ENCODE measurements at places on chromosomes 2 and 18.

DNA sequence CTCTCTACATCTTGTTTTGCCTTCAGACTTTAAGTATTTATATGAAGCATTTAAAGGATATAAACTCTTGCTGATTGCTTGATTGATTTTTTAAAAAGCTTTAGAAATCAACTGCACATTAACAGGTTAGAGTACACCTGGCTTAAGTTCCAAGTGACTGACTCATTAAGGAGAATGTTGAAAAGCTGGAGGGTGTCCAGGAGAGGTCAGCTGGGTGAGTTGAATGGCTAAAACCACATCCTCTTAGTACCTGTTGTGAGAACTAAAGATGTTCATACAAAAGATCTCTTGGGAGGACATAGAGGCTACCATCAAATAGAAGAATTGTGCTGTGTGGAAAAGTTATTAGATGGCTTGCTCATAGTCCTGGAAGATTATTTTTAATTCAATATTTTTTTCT is 206.8 kb downstream of the TXNL1 start:
- no peak for DNase-seq

DNA sequence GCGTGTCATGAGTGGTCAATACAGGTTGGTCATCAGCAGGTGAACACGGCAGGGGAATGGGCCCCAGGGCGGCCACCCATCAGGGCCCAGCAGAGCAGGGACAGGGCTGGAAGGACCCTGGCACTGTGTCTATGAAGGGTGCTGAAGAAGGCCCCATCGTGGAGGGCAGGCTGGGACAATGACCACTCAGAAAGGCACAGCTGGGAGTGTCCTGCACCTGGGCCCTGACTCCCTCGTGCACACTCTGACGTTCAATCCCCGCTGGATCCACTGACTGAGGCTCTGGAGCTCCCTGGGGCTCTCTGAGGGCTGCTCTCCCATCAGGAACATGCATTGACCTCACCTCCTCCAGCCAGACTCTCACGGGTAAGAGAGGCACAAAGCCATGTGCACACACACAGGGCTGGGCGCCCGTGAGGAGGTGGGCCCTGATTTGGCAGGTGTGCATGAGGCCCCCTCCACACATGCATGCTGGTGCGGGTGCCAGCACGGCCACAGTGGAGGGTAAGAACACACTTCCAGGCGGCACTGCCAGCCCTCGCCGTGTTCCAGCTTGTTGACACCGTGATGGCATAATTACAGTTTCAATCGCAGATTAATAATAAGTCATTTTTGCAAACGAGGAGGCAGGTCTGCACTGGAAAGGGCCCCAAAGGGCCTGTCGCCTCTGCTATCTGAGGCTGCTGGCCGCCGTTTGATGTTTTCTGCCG is 58.5 kb downstream of the SMAD7 start:
- DNase-seq = no peak

DNA sequence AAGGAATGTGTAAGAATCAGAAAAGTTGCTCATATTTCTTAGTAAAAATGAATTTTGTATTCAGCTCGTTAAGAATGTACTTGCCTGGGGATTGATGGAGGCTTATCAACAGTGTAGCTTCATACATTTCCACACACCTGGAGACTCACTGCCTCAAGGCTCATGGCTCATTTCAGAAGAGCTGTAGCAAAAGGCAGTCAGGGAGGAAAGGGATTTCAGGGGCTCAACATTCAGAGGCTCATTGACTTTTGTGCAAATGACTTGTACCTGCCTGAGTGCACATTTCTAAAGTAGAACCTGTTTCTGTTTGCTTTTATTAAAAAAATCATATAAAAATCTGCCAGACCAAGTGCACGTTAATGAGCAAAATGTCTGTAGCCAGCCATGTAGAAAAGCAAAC is 304.4 kb downstream of the KCNS3 start:
- no peak for DNase-seq

- DNase-seq = no peak
Measured at GRCh38 chr2:11102956-11103860, 52.1 kb upstream of the SLC66A3 start.

DNA sequence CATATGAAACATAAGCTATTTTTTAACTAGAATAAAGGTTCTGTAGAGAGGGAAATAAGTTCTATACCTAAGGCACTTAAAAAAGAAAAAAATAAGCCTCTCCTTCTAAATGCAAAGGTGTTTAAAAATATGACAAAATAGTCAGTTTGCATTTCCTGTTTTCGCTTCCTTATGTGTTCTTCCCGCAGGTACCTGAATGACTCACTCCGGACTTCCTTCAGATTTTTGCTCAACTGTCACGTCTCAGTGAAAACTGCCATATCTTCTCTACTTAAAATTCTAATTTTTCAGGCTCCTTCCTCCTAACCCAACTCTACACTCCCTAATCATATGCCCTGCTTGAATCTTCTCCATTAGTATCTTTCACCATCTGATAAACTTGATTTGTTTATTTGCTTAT is 1333.1 kb downstream of the LRP1B start:
- DNase-seq = no peak

- DNase-seq = peak; percentile 46
Measured at GRCh38 chr2:68379184-68379708, 14.2 kb downstream of the PLEK start.

- DNase-seq = peak; percentile 22
Measured at GRCh38 chr18:56647071-56647470, 4.1 kb upstream of the WDR7 start.

DNA sequence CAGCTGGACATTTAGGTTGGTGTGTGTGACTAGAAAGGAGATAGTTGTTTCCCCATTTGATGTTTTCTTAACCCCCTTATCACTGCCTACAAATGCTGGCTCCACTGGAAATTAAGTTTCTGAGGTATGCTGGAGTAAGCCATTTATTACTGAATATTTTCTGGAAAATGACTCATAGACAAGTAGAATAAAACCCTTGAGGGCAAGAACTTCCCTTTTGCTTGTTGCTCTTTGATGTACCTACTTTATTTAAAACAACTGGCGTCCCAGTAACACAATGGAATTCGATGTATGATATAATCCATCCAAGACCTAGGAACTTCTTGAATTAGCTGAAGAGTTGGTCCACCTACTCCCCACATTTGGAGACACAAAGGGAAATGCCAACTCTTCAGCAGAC is 33.3 kb upstream of the SESTD1 start:
- no peak for DNase-seq

DNA sequence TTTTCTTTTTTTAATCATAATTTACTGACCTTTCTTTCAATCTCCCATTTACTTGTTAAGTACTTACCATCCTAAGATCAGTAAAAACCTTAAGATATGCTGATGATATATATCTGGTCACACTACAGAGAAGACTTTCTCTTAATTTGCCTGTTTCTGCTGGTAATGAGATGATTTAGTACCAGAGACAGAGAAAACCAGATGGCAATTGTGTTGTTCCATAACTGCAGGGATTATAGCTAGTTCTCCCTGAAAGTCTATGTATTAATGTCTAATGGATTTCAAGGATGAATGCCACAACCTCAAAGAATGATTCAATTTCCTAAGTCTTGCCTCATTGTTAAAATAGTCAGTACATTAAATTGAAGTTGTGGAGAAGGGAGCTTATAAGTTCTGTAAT is 40.3 kb downstream of the SNTG2 start:
- no peak for DNase-seq

DNA sequence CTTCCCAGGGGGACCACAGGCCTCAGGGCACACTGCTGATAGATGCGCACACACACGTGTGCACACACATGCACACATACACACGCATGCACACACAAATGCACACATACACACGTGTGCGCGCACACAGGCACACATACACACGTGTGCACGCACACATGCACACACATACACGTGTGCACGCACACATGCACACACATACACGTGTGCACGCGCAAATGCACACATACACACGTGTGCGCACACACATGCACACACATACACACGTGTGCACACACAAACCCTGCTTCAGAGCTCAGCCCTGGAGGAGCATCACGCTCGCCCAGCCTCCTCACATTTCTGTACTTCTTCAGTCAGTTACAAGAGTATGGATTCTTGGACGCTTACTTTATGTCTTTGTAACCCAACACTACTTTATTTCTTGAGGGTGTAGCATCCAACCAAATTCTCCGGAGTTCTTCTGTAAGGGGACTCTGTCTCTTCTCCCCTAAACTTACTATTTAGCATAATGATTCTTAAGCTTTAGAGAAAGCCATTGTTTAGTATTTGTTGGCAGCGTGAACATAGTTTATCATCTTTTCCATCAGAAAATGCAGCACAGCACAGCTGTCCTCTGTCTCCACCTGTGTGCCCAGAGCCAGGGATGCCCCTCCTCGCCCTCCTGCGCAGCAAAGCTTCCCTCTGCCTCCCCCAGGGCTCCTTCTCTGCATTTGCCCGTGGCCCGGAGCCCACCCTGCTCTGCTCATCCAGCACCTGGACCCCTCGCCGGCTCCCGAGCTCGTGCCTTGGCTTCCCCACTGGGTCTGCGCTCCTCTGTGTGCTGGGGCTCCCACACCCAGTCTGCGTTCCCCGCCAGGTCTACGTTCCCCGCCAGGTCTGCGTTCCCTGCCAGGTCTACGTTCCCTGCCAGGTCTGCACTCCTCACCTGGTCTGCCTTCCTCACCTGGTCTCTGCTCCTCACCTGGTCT is 74.4 kb upstream of the CTDP1 start:
- DNase-seq = no peak

- DNase-seq = no peak
Measured at GRCh38 chr2:205848601-205849000, 166.3 kb downstream of the NRP2 start.

DNA sequence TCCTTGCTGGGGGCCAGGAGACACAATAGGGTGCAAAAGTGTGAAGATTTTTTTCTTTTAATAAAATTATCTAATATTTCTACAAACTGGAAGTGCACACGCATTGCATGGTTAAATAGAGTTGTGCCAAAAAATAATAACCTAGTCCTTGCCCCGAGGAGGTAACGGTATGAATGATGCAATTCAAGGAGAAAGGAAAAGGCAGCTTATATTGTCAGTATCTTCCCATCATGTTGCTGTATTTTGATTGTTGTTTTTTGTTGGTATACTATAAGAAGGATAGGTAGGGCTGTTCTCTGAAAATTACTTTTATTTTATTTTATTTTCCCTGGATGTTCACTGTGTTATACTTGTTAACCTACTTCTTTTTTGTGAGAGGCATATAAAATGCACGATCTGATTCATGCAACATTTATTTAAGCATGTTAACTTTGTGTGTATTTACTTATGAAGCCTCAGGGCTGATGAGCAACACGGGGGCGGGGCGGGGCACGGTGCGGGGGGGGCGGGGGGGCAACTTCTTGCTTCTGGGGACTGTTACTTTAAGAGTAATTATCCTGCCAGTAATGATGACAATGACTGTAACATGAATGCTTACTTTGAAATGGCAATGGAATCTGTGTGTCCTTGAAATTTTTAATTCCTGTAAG is 118.6 kb downstream of the AQP4 start:
- no peak for DNase-seq

GRCh38 chr2:71784734-71785511 is 331.6 kb downstream of the DYSF start:
- DNase-seq = no peak

GRCh38 chr18:29184654-29185053 is 1007.7 kb upstream of the CDH2 start:
- DNase-seq = no peak

GRCh38 chr2:157769856-157770255 is 106.3 kb downstream of the ACVR1 start:
- no peak for DNase-seq

GRCh38 chr2:99688699-99689098 is 198.9 kb upstream of the REV1 start:
- DNase-seq = no peak

DNA sequence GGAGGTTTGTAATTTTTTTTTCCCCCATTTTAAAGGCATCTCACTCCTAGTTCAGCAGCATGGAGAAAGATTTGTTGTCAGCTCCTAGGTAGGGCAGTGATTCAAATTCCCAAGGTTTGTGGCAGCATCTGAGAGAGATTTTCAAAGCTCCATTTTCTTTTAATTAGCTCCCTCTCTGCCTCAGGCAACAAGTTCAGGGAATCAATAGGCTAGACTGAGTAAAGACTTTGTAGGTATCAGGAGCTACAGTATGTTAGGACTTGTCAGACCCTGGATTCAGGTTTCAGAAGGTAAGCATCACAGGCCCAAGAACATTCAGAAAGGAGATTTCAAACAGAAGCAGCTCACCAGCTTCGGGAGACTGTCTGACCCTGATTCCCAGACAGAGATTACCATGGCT is 273.3 kb upstream of the ERBB4 start:
- DNase-seq = no peak

- DNase-seq = no peak
Measured at GRCh38 chr2:236261452-236261851, 2.8 kb downstream of the ASB18 start.

- no peak for DNase-seq
Measured at GRCh38 chr2:63035660-63036059, 15.0 kb upstream of the OTX1 start.

GRCh38 chr2:121860033-121860757 is 104.7 kb downstream of the TSN start:
- DNase-seq = no peak

GRCh38 chr2:133459590-133459989 is 108.7 kb downstream of the NCKAP5 start:
- no peak for DNase-seq
